ENCODE measurements at places on chromosomes 7 and 10.
A peak's percentile ranks its signal among the peaks of the same experiment; 100 is the strongest.

DNA sequence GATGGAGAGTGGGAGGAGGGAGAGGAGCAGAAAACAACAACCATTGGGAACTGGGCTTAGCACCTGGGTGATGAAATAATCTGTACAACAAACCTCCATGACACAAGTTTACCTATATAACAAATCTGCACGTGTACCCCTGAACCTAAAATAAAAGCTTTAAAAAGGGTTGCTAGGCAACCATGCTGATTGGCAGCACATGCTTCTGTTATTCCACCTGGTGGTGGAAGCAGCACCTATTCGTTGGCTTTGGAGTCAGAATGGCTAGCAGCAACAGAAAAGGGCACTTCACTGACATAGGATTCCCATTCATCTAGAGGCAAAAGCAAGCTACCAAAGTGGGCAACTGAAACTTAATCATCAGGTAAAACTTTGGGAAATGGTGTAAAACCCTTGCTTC lies 57.1 kb downstream of the RELN start:
- peak; percentile 30 for DNase-seq

DNA sequence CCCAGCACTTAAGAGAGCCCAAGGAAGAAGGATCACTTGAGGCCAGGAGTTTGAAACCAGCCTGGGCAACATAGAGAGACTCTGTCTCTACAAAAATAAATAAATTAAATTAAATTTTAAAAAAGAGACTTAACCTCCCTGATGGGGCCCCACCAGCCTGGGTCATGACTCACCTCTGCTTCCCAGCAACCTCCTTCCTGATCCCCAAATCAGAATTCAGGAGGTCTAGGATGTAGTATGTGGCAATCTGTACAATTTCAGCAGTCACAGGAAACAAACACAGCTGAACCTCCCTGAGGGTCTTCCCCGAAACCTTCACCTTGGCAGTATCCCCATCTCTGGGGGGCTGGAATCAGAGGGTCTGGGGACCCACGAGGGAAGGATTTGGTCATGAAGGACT lies 9.7 kb upstream of the PPP1R35 start:
- DNase-seq = no peak

GRCh38 chr10:98528805-98529183 lies 82.1 kb upstream of the HPS1 start:
- no peak for DNase-seq

DNA sequence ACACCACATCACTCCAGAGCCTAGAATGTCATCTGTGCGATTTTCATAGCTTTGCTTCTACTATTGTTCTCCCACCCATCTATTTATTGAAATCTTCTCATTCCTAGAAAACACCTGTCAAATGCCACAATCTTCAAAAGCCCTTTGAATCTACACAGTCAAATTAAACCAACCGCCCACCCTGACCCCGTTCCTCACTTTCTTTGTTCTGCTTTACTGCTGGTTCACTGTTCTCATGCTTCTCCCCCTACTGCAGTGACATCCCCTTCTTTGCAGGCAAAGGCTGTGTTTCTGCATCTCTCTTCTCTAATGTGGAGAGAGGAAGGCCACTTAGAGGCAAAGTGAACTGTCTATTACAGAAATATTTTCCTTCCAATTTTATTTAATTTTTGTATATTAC lies 152.4 kb upstream of the NEBL start:
- DNase-seq = no peak

- DNase-seq = no peak
These were observed 133.6 kb upstream of the GDF10 start for GRCh38 chr10:47166405-47166777.

- no peak for DNase-seq
These were observed 282.4 kb downstream of the ADARB2 start for GRCh38 chr10:1454951-1455350.

DNA sequence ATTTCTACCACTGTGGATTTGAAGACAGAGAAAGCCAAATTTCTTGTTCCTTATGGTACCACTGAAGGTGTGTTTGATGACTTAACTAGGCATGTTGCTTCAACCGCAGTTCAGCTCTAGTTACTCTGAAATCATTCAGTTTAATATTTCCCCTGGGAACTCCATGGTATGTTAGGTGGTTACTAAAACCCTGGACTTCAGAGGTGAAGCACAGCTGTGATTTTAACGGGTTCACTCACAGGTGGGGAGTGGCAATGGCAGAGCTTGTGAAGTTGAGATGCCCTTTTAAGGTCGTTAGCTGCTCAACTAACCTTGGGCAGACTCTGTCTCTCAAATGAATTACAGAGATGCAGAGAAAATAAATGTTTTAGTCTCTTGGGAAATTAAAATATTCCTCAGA lies 163.6 kb upstream of the PHYHIPL start:
- DNase-seq = peak; percentile 90

DNA sequence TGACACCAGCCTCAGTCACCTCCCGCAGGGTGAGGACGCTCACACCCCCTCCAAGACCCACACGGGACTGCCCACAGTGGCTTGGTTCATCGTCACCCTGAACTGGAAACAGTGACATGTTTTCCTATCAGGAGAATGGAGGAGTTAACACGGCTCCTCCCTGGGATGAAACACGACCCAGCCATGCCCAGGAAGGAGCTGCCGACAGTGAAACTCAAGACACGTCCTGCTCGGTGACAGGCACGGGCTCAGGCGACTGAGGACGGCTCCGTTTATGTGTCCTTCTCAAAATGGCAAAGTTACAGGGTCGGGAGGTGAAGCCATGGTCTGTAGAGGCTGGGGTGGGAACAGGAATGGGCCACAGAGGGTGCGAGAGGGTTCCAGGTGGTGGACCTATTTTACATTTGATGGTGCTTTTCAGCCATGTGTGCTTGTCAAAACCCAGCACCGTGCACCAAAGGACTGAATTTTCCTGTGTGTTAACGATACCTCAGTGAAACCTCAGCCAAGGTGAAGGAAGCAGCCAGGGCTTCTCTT lies 272.4 kb downstream of the ADARB2 start:
- no peak for DNase-seq

DNA sequence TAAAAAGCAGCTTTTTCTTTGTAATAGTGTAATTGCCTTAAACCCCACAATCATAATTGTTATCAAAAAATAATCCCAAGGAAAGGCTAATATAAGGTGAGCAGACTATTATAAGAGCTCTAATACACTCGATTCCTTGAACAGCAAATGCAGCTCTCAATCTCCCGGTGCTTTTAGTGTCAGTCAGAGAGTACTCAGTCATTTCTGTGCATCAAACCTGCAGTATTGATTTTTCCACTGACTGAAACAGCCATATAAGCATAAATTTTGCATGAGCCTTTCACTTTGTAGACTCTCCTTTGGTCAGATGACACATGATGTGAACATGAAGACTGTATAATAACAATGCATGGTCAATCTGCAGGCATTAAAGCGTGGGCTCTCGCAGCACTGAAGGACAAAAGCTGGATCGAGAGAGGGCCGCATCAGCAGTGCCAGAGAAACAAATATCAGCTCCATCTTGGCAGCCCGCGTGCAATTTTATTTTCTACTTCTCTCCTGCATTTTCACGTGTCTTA lies 272.0 kb downstream of the POU6F2 start:
- DNase-seq = no peak

Data from NCI-H69 (cell line).